GM18507 (cell line): ENCODE measurements at places on chromosomes 4 and X.

DNA sequence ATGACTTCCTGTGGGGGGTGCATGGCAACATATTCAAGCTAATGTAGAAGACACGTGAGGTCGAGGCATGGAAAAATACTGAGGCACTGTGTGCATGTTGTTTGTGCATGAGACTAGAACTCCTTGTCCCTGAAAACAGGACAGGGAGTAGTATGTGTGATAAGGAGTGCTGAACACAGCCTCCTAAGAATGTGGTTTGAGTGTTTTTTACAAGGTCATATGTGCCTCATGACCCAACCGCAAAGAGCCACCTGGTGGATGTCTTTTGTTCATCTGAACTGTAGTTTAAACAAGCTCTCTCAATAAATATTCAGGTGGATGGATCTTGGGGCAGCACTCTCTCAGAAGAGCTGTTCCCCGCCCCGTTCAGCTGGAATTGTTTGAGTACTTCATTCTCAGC is 226.6 kb downstream of the NLGN4X start:
- DNase-seq: no peak

- no peak for DNase-seq
Observed at GRCh38 chr4:173420324-173420752, 21.4 kb upstream of the SCRG1 start.

DNA sequence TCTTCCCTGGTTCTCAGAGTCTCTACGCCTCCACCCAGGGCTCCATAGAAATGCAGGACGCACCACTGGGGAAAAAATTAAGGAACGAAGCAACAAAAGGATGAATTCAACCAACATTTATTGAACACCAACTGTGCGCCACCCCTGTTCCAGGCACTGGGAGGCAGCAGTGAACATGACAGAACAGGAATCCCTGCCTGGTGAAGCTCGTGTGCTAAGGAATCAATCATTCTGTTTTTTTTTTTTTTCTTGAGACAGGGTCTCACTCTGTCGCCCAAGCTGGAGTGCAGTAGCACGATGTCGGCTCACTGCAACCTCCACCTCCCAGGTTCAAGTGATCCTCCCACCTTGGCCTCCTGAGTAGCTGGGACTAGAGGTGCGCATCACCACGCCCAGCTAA is 1.9 kb upstream of the FTSJ1 start:
- DNase-seq: no peak

DNA sequence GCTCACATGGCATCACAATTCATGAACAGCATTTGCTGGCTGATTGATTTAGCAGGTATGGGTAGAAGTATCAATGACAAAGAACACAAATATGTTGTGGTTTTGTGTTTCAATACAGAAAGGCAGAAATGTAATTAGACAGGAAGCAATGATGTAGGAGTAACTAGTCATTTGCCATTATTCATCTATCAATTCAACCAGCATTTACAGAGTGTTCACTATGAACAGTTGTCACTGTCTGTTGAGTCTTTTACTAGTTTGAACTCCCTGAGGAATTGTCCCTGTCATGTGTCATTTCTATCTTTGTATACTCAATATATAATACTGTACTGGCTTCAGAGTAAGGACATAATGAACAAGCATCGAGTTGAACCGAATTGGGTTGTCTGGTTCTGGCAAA is 51.5 kb upstream of the ARHGAP24 start:
- DNase-seq: no peak

GRCh38 chrX:129472116-129472515 is 51.2 kb downstream of the SMARCA1 start:
- DNase-seq: no peak

DNA sequence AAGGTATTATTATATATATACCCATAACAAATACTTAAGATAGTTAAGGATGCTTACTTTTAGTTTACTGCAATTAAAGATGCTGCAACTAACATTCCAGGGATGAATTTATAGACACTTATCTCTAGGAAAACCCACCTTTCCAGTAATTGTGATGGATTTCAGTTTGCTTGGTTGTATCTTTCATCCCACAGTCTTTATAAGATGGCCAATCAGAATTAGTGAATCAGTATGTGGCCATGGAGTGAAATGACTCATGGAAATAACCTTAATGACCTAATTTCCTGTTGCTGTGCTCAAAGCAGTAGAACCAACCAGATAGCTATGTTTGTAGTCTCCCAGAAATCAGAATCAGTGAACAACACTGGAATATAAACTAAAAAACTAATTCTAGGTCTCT is 26.4 kb downstream of the MOSPD2 start:
- DNase-seq: no peak
